Myometrial cell (primary cell): ENCODE measurements at places on chromosomes 11 and 22. TPM values are rescaled to one million over a fixed set of nuclear protein-coding genes. Genes with fewer than 3 reads are reported as not detected.

DAGLA gene
- total RNA-seq: 3.9 and 5.5 TPM in 2 replicates

MEI1 gene
- 4.6 and 8.6 TPM in 2 replicates for total RNA-seq

UBQLN3 gene
- not detected in 2 replicates for total RNA-seq

FGF3 gene
- total RNA-seq: not detected in 2 replicates

MFRP gene
- not detected in 2 replicates for total RNA-seq

IFITM10 gene
- total RNA-seq: not detected in 2 replicates

IRAG1 gene
- 0.86 and 0.89 TPM in 2 replicates for total RNA-seq

SCARF2 gene
- 25.9 and 26.8 TPM in 2 replicates for total RNA-seq

TRIM51G gene
- total RNA-seq: not detected in 2 replicates

OR4C11 gene
- not detected in 2 replicates for total RNA-seq

OR8U1 gene
- total RNA-seq: not detected in 2 replicates

OR2AG1 gene
- total RNA-seq: not detected in 2 replicates

CDC45 gene
- 22.2 and 33.2 TPM in 2 replicates for total RNA-seq

ABCG4 gene
- under 0.01 and 0.29 TPM in 2 replicates for total RNA-seq

MS4A7 gene
- total RNA-seq: not detected in 2 replicates

TRIM51 gene
- total RNA-seq: not detected in 2 replicates

OR4C15 gene
- not detected in 2 replicates for total RNA-seq

OR51T1 gene
- not detected in 2 replicates for total RNA-seq

NXPE4 gene
- total RNA-seq: not detected in 2 replicates

B3GAT3 gene
- 48.4 and 56.2 TPM in 2 replicates for total RNA-seq

CEND1 gene
- total RNA-seq: 0.89 and 3.5 TPM in 2 replicates

ROM1 gene
- total RNA-seq: 2.8 and 14.1 TPM in 2 replicates

NRXN2 gene
- total RNA-seq: not detected in 2 replicates

DEFB131B gene
- not detected in 2 replicates for total RNA-seq

SOX10 gene
- not detected in 2 replicates for total RNA-seq

IL17RA gene
- total RNA-seq: 6.4 and 6.6 TPM in 2 replicates

TUBA8 gene
- total RNA-seq: 0.18 TPM in 1 of 2 replicates, not detected in the other

C1QTNF4 gene
- 2.6 and 3.2 TPM in 2 replicates for total RNA-seq

KRTAP5-9 gene
- not detected in 2 replicates for total RNA-seq

LAYN gene
- 55.1 and 55.8 TPM in 2 replicates for total RNA-seq

OR52A1 gene
- total RNA-seq: not detected in 2 replicates

RIMBP3C gene
- 0.18 TPM in 1 of 2 replicates, not detected in the other for total RNA-seq

TMEM191B gene
- not detected in 2 replicates for total RNA-seq

NOX4 gene
- 0.71 and 6.9 TPM in 2 replicates for total RNA-seq

ZBTB16 gene
- 10.7 and 13.6 TPM in 2 replicates for total RNA-seq

TRIM49 gene
- not detected in 2 replicates for total RNA-seq

MMP3 gene
- total RNA-seq: 0.29 and 2.3 TPM in 2 replicates

VSIG10L2 gene
- total RNA-seq: not detected in 2 replicates

TECTA gene
- under 0.01 and 0.18 TPM in 2 replicates for total RNA-seq

PHOX2A gene
- 1.2 TPM in 1 of 2 replicates, not detected in the other for total RNA-seq

RAB3IL1 gene
- 0.29 and 2.3 TPM in 2 replicates for total RNA-seq

SCGB2A2 gene
- total RNA-seq: not detected in 2 replicates

ATP5MG gene
- total RNA-seq: 56.0 and 56.5 TPM in 2 replicates

MUC6 gene
- not detected in 2 replicates for total RNA-seq

BTBD18 gene
- total RNA-seq: not detected in 2 replicates

LRRC56 gene
- 0.71 and 1.4 TPM in 2 replicates for total RNA-seq

PNPLA5 gene
- total RNA-seq: not detected in 2 replicates

F2 gene
- not detected in 2 replicates for total RNA-seq

APOA4 gene
- not detected in 2 replicates for total RNA-seq

GAL gene
- 2.3 and 3.5 TPM in 2 replicates for total RNA-seq

HEPN1 gene
- total RNA-seq: not detected in 2 replicates
